ENCODE measurements at places on chromosomes 2 and 18. TPM values are rescaled to one million over a fixed set of nuclear protein-coding genes. Genes with fewer than 3 reads are reported as not detected.

Gene ANKRD30B
- not detected for total RNA-seq

Gene WDR33
- total RNA-seq = 36.6 TPM

Gene KCNG2
- total RNA-seq = not detected

Gene CPLX4
- not detected for total RNA-seq

Gene HK2
- 17.2 TPM for total RNA-seq

Gene ZBTB7C
- 5.6 TPM for total RNA-seq

Gene LRP2
- 1.8 TPM for total RNA-seq

Gene QPCT
- total RNA-seq = 2.5 TPM

Gene ANKRD62
- total RNA-seq = not detected

DNA sequence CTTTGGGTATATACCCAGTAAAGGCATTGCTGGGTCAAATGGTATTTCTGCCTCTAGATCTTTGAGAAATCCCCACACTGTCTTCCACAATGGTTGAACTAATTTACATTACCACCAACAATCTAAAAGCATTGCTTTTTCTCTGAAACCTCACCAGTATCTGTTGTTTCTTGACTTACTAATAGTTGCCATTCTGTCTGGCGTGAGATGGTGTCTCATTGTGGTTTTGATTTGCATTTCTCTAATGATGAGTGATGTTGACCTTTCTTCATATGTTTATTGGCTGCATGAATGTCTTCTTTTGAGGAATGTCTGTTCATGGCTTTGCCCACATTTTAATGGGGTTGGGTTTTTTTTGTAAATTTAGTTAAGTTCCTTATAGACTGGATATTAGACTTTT is 382.6 kb upstream of the ZNF804A start:
- no peak for DNase-seq

- no peak for DNase-seq
Measured at GRCh38 chr2:95284886-95285541, 10.8 kb downstream of the PROM2 start.

- no peak for DNase-seq
Measured at GRCh38 chr2:190571686-190572085, 37.2 kb upstream of the NEMP2 start.

- no peak for DNase-seq
Measured at GRCh38 chr2:221195829-221196228, 376.3 kb downstream of the EPHA4 start.

- DNase-seq = no peak
Measured at GRCh38 chr2:4404363-4404762, 701.0 kb downstream of the DCDC2C start.

- DNase-seq = no peak
Measured at GRCh38 chr2:70979180-70979488, 704 bp downstream of the ANKRD53 start.

GRCh38 chr2:106845716-106846115 is 40.3 kb downstream of the ST6GAL2 start:
- no peak for DNase-seq

DNA sequence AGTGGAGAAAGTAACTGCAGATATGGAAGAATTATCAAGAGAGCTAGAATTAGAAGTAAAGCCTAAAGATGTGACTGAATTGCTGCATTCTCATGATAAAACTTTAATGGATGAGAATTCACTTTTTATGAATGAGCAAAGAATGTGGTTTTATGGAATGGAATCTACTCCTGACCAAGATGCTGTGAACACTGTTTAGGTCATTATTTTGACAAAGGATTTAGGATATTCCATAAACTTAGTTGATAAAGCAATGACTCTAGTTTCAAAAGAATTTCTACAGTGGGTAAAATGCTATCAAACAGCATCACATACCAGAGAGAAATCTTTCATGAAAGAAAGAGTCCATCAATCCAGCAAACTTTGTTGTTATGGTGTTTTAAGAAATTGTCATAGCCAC is 1317.7 kb upstream of the ACVR2A start:
- DNase-seq = no peak

DNA sequence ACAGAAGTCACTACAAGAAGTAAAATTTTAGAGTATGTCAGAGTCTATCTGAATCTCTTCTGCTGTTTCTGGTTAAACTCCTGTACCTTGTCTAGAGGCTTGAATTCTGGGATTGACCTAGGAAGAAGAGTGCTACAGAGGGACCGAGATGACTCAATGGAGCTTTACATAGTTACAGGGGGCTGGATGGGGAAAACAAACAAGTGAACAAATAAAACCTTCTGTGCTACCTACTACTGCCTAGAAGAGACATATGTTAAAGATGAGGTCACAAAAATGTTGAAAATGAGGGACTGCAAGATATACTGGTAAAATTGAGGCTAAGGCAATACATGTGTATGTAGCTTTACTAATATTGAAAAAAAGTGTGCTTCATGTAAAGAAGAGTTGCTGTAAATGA is 265.4 kb upstream of the TFPI start:
- DNase-seq = no peak

DNA sequence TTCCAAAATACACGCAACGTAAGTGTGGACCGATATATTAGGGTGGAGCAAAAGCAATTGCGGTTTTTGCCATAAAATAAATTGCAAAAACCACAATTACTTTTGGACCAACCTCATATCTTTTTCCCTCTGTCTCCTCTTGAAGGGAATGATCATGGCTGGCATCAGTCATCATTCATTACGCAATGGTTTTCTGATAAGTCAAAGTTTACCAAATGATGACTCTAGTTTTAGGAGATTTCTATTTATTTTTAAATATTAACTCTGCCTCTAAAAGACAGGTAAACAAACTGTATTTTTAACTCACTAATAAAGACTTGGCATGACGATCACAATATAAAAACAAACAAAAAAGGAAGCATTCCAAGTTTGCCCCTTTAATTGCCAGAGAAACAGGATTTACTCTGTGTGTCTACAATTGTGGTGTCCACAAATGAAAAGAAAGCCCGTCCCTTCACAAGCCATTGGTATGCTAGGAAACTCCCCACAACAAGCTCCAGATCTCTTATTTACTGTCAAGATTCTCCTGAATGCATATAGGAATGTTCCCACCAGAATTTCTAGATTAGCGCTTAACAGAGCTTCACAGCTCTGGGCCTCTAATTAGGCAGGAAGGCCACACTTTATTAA is 61.3 kb downstream of the IRS1 start:
- DNase-seq = no peak

DNA sequence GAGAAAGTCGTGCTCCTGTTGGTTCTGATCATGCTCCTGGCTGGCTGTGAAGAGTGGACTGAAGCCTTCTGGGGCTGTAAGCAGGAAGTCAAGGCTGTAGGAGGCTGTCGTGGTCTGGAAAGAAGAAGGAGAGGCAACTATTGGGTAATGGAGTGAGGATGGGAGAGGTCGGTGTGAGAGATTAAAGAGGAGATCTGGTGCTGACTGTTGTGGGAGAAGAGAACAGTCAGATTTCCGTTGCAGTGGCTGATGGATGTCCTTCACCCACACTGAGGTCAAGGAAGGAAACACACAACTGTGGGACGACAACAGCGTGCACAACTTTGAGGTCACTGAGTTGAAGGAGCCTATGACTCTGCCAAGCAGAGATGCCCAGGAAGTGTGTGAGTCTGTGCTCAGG is 2.8 kb upstream of the PSMD1 start:
- no peak for DNase-seq

DNA sequence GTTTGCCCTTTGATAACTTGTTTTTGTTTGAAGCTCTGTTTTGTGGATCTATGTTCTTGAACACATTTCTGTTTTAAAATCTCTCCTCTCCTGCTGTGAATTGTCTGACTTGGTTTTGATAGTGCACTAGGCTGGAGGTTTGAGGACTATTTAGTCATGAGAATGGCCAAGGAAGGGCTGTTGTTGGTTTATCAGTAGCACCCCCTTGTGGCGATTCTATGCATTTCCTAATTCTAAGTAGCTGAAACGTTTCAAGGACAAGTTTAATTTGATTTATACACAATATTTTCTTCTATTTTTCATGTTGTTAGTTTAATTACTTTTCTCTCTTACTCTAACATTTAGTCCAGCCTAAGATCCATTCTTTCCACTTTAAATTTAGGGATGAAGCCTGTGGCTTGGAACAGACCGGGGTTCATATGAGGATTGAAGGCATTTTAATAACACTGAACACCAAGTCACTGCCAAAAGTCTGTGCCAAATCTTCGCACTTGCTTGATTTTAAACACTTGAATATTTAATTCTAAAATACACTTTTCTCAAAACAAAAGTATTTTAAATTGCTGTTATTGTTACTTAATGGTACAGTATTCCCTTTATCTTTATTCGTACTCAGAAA is 166.0 kb downstream of the SOCS6 start:
- DNase-seq = no peak

GRCh38 chr18:36297417-36298125 is at the start of gene FHOD3:
TSS of gene FHOD3 (plus strand) at chr18:36297713. CDS start at chr18:36297836, 123 bp downstream.
- DNase-seq = peak; percentile 76

GRCh38 chr2:171492664-171493063 is 29.6 kb upstream of the CYBRD1 start:
- no peak for DNase-seq

GRCh38 chr2:198809976-198810375 is 647.8 kb downstream of the SATB2 start:
- no peak for DNase-seq

- DNase-seq = peak; percentile 70
Measured at GRCh38 chr2:9095690-9096089, 92.2 kb upstream of the MBOAT2 start.

GRCh38 chr2:57962861-57963260 is 83.7 kb upstream of the VRK2 start:
- no peak for DNase-seq

DNA sequence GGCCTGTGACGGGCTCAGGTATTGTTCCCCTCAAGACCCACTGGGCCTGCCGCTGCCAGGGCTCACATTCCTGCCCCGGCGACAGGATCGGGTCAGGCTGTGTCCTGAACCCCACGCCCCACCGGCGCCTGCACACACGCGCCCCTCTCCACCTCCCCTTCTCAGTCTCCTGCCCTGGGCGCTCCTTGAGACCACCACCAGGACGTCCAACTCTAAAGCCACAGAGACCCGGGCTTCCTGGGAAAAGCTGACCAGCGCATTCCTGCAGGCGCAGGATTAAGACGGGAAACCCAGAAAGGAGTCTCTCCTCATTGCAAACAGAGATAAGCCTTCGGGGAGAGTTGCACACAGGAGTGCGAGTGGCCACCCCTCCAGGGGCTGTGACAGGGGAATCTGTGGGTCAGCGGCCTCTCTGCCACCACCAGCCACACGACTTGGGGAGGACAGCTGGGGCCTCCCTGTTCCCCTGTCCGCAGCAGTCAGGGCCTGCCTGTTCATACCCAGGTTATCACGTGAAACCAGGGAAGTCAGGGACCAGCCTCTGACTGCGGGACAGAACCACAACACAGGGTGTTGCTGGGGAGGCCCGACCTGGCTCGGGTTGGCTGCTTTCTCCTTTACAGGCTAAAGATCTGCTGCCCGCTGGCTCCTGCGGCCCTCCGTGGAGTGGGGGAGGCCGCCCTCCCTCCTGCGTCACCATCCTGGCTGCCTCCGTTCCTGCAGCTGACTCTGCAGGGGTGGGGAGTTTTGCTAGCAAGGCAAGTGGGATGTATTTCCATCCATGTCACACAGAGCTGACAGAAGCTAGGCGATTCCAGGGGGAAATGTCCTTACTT is 88.8 kb downstream of the ZCCHC2 start:
- no peak for DNase-seq

DNA sequence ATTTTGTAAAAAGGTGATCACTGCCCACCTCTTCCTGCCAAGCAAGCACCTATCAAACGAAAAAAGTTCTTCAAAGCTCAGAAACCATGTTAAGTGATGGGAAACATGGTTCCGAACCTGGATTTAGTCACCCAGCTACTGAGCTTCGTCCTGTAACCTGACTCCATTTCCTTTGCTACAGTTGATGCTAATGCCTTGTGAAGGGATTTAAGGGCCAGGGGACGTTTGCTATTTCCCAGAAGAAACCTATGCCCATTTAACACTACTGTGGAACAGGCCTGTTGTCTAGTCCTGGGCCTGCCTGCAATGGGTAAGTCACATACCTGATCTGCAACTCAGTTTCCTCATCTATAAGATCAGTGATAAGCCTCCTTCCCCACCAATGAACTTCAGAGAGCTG is 14.8 kb downstream of the SERPINE2 start:
- DNase-seq = no peak

Data from left cardiac atrium (tissue), 4 donors.